ENCODE measurements at places on chromosomes 1 and 21.

GRCh38 chr1:84434081-84434769, 35.9 kb downstream of the DNASE2B start:
- peak; percentile 25 for DNase-seq

DNA sequence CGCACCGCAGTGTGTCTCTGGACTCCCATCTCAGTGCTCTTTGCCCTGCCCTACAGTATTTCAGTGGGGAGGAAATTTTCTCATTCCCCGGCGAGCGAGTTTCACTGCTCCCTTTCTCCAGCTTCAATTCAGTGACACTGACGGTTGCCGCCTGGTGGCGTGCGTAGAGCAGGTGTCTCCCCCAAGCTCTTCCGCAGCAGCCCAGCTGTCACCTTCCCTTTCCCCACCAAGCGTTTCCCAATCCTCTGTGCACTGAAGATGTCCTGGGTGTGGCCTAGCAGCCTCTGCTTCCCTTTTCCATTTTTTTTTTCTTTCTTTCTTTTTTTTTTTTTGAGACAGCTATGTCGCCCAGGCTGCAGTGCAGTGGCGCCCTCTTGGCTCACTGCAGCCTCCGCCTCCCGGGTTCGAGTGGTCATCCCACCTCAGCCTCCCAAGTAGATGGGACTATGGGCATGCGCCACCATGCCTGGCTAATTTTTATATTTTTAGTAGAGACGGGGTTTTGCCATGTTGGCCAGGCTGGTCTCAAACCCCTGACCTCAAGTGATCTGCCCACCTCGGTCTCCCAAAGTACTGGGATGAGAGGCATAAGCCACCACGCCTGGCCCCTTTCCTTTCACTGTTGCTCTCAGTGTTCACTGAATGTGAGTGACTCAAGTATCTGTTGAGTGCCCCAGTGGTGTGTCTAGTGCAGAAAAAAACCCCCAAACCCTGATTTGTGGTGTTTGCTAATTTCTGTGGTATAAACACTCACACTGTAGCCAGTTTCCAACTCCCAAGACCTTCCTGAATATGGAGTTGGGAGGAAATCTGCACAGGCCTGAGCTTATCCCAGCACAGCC, 30.1 kb downstream of the TNFRSF1B start:
- no peak for DNase-seq

- DNase-seq, result no peak
Measured at GRCh38 chr1:21629971-21630370, 39.2 kb downstream of the RAP1GAP start.

- no peak for DNase-seq
Measured at GRCh38 chr1:149967041-149967440, 30.4 kb upstream of the MTMR11 start.

DNA sequence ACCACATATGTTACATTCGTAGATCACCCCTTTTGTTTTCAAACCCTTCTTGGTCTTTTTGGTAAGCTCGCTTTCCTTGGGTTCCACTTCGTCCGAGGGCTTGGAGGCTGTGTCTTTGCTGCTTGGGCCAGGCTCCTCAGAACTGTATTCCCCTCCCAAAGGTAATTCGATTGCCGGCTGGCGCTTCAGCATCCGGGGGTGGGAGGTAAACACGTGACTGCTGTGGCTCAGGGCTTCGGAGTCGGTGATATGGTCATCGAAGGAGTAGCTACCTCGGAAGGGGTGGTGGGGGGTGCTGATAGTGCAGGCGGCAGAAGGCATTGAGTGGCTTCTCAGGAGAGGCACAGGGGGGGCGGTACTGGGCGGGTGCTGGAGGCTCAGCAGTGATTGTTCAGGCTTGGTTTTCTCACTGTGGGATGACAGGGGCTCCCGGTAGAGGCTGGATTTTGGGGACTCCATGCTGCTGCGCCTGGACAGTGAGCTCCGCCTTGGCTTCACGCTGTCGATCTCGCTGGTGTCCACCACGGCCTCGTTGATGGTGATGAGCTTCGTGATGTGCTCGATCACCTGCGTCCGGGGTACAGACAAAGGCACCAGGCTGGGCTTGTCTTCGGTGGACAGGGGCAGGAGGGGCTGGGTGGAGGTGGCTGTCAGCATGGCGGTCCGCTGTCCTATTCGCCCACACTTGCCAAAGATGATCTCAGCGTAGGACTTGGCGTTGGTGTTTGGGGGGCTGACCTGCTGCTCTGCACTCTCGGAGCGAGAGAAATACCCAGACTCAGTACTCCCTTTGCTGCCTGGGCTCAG, 98.6 kb upstream of the EDN2 start:
- DNase-seq, result no peak

DNA sequence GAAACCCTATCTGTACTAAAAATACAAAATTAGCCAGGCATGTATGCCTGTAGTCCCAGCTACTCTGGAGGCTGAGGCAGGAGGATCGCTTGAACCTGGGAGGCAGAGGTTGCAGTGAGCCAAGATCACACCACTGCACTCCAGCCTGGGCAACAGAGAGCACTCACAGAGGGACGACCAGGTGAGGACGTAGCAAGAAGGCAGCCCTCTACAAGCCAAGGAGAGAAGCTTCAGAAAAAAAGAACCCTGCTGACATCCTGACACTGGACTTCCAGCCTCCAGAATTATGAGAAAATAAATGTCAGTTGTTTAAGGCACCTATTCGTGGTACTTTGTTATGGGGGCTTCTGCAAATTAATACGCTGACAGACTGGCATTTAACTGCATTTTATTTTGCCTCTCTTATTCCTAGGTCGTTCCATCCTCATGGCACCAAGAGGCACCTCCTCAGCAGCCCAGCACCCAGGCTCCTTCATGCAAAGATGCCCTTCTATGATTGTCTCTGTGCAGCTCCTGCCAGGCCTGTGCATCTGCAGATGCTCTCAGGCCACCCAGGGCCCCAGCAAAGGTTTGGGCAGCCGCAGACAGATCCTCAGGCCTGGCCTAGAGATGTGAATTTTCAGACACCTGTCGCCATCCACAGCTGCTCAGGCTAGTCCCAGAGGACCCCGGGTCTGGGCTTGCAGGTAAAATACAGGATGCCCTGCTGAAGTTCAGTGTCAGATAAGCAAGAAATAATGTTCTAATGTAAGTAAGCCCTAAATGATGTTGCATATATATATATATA, 86.0 kb upstream of the COX20 start:
- DNase-seq, result no peak
